Activated CD4-positive, alpha-beta T cell treated with anti-CD3 and anti-CD28 coated beads, Interleukin-2, amount 50 U/mL, for 4 hours (primary cell): ENCODE measurements at places on chromosomes 4 and X.
A peak's percentile ranks its signal among the peaks of the same experiment; 100 is the strongest.

- no peak for DNase-seq
Observed at GRCh38 chrX:69015564-69016292, 149.5 kb downstream of the PJA1 start.

DNA sequence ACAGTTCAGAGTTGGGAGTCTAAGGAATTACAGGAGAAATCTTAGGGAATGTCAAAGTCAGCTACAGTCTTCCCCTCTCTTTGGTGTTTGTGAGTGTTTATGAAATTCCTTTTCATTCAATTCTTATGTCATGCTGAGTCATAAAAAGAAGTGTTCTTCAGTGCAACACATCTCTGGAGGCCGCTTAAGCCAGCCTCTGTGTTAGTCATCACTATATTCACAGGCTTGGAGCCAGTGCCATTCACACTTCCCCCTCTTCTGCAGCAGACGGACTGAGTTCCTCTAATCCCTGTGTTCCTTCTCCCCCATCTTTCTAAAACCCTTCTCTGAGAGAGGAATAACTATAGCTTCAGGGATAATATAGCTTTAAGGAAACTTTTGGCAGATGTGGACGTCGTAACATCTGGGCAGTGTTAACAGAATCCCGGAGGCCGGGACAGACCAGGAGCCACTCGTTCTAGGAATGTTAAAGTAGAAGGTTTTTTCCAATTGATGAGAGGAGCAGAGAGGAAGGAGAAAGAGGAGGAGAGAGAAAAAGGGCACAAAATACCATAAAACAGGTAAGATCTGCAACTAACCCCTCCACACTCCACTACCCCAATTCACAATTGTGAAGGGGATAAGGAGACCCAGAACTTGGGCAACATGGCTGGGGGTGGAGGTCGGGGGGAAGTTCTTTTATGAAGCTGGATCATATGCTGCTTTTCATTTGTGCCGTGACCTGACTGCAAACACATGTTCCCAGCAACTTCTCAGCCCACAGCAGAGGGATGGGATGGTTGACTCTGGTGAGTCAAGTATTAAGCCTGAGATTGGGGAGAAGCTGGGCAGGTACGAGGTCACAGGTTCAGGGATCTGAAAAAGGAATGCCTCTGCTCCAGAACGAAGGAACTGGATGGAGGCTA, at the start of gene SRPX2:
SRPX2 (plus strand) TSS at position 244 of the 905 bp plus-strand sequence. CDS start 2,124 bp downstream, outside the sequence.
- no peak for DNase-seq

DNA sequence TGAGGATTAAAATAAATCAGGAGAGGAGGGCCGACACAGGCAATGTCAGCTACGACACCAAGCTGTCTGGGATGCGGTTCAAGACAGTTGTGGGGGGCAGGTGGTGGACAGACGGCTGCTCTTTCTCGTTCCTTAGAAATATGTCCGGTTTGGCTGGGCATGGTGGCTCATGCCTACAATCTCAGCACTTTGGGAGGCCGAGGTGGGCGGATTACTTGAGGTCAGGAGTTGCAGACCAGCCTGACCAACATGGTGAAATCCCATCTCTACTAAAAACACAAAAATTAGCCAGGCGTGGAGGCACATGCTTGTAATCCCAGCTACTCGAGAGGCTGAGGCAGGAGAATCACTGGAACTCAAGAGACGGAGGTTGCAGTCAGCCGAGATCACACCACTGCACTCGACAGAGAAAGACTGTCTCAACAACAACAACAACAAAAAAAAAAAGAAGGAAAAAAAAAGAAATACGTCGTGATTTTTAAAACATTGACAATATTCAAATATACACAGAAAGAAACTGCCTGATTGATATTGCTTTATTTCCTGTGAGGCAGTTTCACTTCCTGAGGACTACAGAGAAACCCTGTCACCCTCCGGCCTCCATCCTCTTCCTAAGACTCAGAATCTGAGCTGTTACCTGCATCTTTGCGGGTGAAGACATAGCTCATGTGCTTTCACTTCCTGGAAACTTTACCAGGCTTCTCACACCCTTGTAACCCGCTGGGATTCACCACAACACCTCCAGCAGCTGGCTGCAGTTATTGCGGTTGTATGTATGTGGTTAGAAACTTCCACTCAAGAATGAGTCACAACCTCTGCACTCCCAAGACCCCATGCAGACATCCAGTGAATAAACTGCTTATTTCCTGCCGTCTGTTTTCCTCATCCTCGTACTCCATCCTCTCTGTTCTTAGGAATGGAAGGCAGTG, 63.8 kb upstream of the STS start:
- peak; percentile 39 for DNase-seq

GRCh38 chr4:83371936-83372335, 37.3 kb upstream of the HPSE start:
- DNase-seq, result no peak

DNA sequence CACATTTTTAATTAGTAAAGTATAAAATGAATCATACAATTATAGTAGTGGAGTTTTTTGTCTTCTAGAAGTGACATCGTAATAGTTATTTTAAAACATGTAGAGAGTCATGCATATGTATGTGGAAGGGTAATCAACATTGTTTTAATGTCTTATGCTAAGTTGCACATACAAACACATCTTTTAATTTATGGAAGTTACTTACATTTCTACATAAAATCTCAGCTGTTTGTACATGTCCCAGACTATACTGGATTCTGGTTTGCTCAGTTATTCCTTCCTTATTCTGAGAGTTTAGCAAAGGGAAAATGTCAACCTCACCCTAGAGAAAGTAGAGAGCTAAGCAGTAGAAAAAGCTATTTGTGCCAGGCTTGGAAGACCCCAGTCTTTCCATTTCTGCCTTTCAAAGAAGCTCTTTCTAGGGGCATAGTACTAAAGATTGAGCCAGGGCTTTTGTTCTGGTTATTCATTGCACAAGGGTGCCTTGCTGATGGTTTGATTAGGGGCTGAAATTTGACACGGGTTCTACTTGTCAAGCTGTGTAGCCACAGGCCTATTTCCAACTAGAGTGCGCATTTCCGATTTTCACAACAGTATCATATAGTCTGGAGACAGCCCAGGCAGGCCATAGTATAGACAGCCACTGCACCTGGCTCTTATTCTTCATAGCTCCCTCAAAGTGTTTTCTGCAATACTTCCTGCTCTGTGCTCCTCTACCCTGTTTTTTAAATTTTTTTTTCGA, 106.3 kb downstream of the RPA4 start:
- DNase-seq, result no peak

DNA sequence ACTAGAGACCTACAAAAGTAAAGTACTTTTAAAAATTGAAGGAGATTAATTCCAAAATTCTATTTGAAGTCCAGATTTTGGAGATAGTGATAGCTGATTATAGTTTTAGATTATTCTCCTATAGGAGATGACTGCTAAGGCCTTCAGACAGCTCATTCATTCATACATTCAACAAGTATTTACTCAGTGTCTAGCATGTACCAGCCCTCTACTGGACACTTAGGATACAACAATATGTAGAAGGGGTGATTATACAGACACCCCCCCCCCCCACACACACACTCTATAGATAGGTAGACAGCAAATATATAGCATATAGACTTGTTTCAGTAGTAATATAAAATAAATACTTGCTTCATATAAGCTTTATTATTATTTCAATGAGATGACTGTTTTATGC, 60.4 kb upstream of the TAF9B start:
- DNase-seq, result no peak
